ENCODE measurements at places on chromosomes 6 and 20.

- no peak for DNase-seq
Measured at GRCh38 chr6:165805067-165805555, 142.1 kb upstream of the PDE10A start.

GRCh38 chr6:109901976-109902375 is 76.1 kb upstream of the GPR6 start:
- no peak for DNase-seq

DNA sequence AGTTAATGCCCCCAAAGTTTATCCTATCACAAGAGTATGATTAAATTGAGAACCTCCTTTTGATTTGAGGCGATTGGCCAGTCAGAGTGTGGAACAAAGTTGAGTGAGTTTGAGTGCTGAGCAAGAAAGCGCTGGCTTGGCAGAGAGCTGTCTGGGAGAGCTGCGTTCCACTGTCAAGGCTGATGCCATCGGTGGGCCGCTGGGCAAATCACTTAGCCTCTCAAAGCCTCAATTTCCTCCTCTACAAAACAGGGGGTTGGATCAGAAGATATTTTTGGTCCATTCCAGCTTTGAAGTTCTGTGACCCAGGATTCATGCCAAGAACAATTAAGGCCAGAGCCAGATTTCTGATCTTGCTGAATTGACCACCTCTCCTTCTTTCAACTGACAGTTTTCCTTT is 60.2 kb downstream of the TMEM242 start:
- no peak for DNase-seq

DNA sequence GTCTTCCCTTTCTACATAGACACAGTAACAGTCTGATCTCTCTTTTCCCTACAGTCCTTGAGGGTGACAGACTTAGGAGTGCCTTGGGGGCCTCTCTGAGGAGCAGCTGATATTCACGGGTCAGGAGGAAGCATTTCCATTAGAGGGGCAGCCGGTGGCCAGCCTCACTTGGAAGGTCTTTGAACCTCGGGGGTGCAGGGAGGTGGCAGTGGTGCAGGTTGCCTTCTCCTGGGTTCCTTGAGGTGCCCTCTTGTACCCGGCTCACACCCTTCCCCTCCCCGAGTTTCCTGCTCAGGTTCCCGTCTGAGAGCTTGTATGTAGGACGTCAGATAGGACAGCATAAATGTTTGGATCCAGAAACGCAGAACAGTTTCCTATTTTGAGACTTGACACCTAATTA is 2.5 kb downstream of the RTEL1 start:
- no peak for DNase-seq

DNA sequence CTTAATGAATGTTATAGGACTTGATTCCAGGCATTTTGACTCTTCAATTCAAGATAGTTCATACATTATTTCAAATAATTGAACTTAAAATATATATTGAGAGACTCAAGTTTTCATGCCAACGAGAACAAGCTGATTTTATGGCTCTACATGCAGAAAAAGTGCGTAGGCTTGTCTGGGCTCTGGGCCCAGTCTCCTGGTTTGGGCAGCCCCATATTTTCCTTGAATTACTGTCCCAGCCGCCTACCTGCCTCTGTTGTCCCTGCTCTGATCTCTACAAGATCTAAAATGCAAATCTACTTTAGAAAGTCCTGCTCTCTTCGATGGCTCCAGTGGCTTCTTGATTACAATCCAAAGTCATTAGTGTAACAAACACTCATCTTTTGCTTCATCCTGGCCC is 537.4 kb upstream of the CHD6 start:
- DNase-seq, result no peak

GRCh38 chr20:38602185-38602581 is 574 bp downstream of the ARHGAP40 start:
- DNase-seq, result no peak

Data from effector CD4-positive, alpha-beta T cell (primary cell).